Posterior vena cava (tissue), 2 donors: ENCODE measurements at places on chromosomes 6 and 20. TPM values are rescaled to one million over a fixed set of nuclear protein-coding genes. Genes with fewer than 3 reads are reported as not detected.

DNA sequence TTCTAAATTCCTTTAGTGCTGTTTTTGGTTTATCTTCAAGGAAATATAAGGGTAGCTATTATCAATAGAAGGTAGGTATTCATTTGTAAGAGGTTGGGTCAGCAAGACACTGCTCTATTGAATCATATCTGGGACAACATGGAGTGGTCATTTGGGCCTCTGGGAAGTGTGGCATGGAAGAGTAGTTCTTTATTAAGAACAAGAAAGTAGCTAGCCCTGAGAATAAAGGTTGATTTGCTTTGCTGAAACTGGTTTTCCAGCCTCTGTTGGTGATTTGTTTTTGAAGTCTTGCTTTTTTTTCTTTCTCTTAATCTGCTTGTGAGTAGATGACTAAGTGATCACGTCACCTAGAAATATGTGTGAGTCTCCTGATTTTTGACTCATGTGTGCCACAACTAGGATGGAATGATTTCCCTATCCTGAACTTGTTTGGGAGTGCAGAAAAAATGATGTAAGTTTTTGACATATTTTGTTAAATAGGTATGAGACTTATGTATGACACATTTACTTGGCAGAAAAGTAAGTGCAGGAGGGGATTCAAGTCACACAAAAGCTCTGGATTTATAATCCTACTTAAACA is 381.8 kb downstream of the CENPW start:
- DNase-seq: no peak

DNA sequence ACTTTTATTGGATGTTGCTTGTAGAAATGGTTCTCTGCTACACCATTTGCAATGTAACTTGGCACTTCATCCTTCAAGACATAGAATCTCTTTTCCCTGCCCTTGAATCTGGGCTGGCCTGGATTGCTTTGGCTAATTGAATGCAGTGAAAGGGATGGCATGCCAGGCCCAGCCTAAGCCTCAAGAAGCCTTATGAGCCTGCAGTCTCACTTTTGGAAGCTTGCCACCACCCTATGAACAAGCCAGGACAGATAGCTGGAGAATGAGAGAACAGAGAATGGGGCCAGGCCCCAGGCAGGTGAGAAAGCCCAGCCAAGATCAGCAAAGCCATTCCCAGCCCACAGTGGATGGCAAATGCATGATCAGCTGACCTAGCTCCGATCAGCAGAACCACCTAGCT is 350.7 kb upstream of the RNF24 start:
- no peak for DNase-seq

DNA sequence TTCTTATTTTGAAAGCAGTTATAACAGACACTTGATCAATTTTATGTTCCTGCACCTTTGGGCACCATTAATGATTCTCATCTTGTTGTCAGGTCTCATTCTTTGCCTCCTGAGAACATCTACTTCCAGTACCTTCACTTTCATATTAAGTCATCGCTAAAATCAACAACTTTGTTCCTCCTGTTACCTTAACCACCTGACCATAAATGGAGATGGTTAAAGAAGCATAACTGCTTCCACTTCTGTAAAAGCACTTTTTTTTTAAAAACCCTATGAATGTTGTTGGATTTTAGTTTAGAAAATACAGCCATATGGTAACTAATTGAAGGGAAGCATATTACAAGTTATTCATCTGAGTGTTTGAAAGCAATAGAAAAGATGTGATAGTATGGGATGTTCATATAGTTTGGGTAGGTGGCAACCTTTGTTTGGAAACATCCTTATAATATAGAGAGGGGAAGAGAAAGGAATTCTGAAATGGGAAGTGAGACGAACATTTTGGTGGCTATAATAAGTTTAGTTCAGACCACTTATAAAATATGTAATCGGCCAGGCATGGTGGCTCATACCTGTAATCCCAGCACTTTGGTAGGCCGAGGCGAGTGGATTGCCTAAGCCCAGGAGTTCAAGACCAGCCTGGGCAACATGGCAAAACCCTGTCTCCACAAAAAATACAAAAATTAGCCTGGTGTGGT is 53.9 kb downstream of the AFG1L start:
- no peak for DNase-seq

GRCh38 chr6:73367761-73368355 is 1.8 kb downstream of the OOEP start:
- no peak for DNase-seq

MAS1 gene
- 0.29 TPM for total RNA-seq

GRCh38 chr6:126204598-126204997 is 135.3 kb upstream of the CENPW start:
- no peak for DNase-seq

- DNase-seq: no peak
Observed at GRCh38 chr6:47817749-47818148, 35.9 kb downstream of the OPN5 start.

GRCh38 chr6:17866876-17867444 is 120.5 kb downstream of the KIF13A start:
- no peak for DNase-seq

DNA sequence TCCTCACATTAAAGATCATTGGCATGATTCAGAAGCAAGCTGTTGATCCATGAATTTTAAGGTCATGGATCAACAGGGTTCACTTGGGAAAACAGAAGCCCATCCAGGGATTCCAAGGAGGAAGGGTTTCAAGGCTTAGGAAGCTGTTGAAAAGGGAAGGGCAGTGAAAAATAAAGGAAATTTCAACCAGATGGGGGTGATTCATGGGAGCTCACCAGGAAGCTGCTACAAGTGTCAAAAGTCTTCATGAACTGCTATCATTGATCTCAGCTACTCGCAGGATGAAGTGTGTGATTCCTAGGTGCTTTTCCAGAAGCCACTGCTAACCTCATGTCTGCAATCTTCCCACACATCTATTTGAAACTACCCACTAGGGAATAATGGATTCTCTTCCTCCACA is 26.2 kb downstream of the ADTRP start:
- DNase-seq: no peak

- no peak for DNase-seq
Observed at GRCh38 chr20:7195704-7196103, 428.2 kb downstream of the BMP2 start.

- DNase-seq: no peak
Observed at GRCh38 chr6:49430187-49430586, 32.9 kb downstream of the MMUT start.

DNA sequence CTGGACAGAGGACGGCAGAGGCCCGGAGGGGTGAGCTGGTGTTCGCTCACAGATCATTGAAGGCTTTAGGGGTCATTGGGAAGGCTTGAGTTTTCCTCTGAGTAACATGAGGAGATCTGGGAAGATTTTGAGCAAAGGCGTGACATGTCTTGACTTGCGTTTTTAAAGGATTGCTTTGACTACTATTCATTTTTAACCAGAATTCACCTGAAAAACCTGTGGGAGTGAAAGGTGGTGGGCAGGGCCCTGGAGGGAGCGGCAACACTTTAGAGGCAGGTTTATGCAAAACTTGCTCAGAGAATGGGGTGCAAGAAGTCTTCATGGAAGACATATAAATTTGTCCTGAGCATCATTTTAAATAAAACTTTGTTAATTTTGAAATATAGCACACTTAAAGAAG is 72.2 kb upstream of the EEF1E1 start:
- no peak for DNase-seq

DNA sequence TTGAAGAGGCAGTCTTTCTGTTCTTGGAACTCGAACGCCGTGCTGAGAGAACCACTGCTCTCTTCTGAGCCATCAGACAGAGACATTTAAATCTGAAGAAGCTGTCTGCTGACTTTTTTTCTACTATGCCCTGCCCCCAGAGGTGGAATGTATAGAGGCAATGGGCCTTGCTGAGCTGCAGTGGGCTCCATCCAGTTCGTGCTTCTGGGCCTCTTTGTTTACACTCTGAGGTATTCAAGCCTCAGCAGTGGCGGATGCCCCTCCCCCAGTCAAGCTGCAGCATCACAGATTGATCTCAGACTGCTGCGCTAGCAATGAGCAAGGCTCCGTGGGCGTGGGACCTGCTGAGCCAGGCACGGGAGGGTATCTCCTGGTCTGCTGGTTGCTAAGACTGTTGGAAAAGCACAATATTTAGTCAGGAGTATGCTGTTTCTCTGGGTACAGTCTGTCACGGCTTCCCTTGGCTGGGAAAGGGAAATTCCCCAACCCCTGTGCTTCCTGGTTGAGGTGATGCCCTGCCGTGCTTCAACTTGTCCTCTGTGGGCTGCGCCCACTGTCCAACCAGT is 526.8 kb downstream of the CD109 start:
- DNase-seq: no peak

GRCh38 chr6:148493424-148493823 is 150.8 kb downstream of the SASH1 start:
- no peak for DNase-seq

GRCh38 chr20:19605786-19606485 is 152.1 kb upstream of the RIN2 start:
- DNase-seq: no peak

ISM1 gene
- total RNA-seq: 25.8 TPM

DEFB129 gene
- total RNA-seq: not detected

CD2AP gene
- 26.5 TPM for total RNA-seq

DNA sequence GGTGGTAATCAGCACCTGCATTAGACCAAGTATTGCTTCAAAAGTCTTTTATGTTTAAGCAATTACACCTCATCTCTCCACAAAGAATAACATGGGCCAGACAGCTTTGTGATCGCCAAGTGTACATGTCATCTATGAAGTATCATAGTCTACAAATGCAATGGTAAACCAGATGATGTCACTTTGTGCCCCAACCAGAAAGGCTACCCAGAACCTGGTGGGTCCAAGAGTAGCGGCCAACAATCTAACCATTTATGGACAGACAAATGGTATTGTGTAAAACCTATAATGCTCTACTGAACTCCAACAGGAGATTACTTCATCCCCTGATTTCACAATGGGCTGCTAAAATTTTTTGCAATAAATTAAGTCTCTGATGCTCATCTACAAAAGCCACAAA is 295.9 kb downstream of the GMDS start:
- no peak for DNase-seq

TXNDC5 gene
- 122 TPM for total RNA-seq

NHSL1 gene
- 15.5 TPM for total RNA-seq

DNA sequence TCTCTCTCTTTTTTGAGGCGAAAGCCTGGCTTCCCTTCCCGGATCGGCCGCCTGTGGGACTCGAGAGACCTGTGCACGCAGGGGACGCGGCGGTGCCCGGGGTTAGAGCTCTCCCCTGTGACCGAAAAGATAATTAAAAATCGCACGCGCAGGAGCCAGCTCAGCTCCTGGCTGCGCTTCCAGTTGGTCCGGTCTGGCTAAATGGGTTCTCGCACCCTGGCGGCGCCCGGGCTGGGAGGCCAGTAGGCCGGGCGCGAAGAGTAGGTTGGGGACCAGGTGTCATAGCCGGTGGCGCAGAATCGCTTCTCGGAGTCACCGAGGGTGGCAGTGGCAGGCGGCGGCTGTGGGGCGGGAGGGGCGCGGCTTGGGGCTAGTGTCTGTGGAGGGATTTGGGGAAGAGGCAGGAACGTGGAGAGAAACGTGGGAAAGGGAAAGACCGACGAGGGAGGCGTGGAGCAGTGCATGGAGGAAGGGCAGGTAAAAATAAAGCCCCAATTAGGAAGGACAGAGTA is 41.9 kb upstream of the SUPT3H start:
- peak; percentile 88 for DNase-seq

DNA sequence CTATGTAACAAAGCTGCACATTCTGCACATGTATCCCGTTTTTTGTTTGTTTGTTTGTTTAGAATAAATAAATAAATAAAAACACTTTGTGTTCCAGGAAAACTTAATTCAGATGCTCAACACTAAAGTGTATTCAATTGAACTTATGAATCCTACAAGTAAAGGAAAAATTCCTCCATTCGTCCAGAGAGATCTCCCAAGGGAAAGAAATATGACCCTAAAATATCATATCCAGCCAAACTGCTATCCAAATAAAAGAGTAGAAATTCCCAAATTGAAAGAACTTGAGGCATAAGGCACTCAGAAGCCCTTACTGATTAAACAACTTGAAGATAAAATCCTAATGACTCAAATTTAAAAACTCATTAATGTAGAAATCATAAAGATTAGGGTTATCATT is 90.4 kb downstream of the MOXD1 start:
- DNase-seq: no peak

GRCh38 chr20:25103526-25103925 is 21.6 kb upstream of the VSX1 start:
- DNase-seq: no peak

- no peak for DNase-seq
Observed at GRCh38 chr6:72621291-72622093, at the start of gene KCNQ5. Gene KCNQ5, plus strand, starts transcription at chr6:72622064.

ENPP5 gene
- total RNA-seq: 1.0 TPM

DNA sequence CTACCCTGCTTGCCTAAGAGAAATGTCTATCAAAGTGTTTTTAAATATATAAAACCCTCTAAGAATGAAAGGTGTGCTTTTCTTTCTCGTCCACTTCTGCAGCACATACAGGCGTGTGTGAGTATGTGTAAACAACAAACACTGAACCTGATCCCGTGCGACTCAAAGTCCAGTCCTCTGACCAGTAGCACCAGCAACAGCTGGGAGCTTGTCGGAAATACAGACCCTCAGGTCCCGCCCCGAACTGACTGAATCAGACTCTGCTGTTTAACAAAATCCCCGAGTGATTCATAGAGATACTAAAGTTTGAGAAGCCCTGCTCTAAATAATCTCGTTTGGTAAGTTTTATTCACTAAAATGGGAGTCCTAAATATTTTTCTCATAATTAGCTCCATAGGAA is 208.0 kb upstream of the KCNQ5 start:
- no peak for DNase-seq

DNA sequence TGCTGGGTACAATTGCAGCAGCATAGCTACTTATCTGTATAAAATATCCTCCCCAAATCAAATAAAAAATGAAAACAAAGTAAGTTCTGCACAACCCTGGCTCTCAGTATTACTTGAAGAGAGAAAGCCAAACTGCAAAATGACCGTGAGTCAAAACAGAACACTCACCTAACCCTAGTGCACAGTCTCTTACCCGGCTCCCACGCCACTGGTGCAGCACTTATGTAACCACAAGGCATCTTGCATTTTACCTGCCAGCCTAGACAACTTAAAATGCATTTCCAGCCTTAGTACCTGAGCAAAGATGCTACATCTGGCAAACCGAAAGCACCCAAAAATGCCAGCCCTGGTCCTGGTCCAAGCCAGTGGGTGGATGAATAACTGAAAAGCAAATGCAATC is 12.4 kb upstream of the SIRPB1 start:
- no peak for DNase-seq

MEI4 gene
- 0.09 TPM for total RNA-seq

- no peak for DNase-seq
Observed at GRCh38 chr6:138514860-138515540, 15.7 kb upstream of the NHSL1 start.

GRCh38 chr20:61861054-61861841 is 204.4 kb downstream of the TAF4 start:
- no peak for DNase-seq

- no peak for DNase-seq
Observed at GRCh38 chr6:110646951-110647910, 168.0 kb downstream of the CDK19 start.
